Stimulated activated CD8-positive, alpha-beta memory T cell treated with anti-CD3 and anti-CD28 coated beads, Interleukin-7, amount 100 ng/mL, for 24 hours (primary cell): ENCODE measurements at places on chromosomes 11 and 22.

DNA sequence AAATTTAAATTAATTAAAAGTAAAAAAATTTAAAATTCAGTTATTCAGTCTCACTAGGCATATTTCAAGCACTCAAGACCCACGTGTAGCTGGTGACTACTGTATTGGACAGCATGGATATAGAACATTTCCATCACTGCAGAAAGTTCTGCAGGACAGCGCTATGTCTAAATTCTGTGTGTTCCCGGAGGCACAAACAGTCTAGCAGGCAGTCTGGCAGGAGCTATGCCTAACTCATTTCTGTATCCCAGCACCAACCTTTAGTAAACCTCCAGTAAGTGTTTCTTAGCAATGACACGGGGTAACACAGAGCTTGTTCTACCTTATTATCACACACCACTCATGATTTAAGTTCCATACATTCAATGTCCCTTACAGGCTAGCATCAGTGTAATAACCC is 48.5 kb downstream of the FAM168A start:
- DNase-seq: no peak

GRCh38 chr11:76604626-76605241 is 65.8 kb downstream of the LRRC32 start:
- no peak for DNase-seq

GRCh38 chr22:48740086-48740730 is 1087.5 kb downstream of the BRD1 start:
- no peak for DNase-seq

DNA sequence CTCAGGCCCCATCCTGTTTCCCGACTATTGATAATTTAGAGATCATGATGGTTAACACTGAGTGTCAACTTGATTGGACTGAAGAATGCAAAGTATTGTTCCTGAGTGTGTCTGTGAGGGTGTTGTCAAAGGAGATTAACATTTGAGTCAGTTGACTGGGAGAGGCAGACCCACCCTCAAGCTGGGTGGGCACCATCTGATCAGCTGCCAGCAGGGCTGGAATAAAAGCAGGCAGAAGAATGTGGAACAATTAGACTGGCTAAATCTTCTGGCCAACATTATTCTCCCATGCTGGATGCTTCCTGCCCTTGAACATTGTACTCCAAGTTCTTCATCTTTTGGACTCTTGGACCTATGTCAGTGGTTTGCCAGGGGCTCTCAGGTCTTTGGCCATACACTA is 1170.0 kb upstream of the CNTN5 start:
- DNase-seq: no peak

DNA sequence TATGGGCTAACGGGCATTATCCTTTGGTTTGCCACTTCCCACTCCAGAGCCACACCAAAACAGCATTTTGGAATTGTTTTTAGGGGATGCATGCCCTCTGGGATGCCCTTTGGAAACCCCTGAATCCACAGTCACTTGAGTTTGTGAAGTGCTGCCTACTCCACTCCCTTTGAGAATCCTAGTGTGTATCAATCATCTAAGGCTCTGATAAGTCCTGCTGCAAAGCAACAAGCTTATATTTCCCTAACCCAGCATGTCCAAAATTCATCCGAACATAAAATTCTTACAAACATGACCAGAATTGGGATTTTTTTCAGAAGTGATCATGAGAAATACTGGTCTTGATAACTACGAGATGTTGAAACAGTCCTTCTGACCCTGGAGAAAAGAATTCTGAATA is 387.9 kb downstream of the MN1 start:
- no peak for DNase-seq

DNA sequence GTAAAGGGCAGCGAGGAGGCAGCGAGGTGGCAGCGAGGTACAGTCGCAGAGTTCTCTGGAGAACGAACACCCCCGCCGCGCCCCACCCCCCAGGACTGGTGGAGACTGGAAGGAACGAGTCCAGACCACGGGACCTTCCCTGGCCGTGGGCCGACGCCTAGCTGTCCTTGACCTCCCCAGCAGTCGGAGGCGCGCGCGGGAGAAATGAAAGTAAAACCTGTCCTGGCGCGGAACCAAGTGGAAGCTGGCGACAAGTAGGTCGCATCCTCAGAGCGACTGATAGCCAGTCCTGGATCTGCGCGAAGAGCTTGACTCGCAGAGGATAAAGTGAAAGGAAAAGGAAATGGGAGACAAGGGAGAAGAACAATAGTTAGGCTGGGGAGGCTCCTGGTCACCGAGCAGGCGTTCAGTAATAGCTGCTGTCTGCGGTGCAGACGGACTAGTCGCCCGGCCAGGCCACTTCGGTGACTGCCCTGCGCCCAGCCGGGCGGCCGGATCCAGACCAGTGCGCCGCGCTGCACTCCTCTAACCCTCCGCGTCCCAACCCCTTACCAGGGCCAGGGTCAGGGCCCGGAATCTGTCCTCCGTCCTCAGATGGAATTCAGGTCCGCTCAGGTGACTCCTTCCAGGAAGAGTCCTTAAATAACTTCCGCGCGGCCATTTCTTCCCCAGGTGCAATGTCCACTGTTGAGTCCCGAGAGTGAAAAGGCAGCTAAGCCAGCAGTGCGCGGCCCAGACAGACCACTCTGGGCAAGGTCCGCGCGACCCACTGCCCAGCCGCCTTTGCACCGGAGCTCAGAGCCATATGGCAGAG is 1.9 kb upstream of the ADM start:
- DNase-seq: no peak

- DNase-seq: no peak
Observed at GRCh38 chr11:70314730-70315129, 44.2 kb downstream of the PPFIA1 start.

DNA sequence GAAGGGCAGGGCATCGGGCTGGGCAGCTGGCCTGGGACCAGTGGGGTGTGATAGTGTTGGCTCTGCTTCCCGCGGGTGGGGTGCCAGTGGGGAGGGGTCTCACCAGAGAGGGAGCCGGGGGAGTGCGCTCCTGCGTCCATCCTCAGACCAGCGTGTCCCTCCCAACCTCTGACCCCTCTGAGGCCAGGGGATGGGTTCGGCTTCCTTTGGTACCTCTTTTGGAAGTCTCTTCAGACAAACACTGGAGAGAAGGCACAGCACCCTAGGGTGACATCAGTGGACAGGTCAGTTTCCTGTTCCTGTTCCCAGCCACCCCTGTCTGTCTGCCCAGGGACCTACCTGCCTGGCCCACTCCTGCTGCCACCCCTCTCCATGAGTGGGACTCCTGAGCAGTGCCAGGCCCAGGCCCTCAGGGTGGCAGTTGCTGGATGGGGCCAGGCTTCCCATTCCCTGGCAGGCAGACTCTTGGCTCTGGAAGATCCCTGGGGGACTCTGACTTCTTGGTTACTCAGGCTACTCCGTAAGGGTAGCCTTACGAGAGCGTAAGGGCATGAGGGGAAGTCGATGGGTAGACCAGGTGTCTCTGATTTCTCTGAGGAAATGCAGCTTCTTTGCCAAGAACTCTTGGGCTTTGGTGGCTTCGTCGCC is 2.6 kb downstream of the TAGLN start:
- DNase-seq: no peak

DNA sequence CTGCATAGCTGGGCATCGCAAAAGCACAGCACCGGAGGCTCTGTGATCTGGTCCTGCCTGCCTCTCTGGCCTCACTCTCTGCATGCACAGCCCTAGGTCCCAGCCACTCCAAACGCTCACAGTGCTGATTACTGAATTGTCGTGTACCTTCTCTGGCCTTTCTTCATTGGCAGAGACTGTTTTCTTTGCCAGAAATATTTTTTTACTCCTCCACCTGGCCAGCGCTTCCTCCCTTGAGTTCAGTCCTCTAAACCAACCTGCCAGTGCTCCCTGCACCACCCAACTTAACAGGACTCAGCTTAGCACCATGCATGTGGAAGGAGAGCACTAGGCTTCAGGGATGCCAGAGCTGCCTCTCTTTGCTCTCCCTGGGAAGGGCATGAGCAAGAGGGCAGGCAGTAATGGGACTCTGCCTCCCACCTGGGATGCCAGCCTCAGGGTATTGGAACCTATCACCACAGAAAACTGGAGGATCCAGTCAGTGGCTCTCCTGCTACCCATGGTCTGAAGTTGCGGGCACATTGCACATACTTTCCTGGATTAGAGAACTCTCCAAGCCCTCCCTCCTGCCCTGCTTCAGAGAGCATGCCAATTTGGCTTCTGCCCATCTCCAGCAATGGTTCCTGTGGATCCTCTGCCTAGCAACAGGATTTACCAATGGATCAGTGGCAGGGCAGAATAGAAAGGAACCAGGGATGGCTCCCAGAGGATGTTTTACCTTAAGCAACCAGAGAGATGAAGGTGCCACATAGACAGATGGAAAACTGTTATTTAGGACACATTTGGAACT is 37.0 kb upstream of the GNAZ start:
- no peak for DNase-seq

DNA sequence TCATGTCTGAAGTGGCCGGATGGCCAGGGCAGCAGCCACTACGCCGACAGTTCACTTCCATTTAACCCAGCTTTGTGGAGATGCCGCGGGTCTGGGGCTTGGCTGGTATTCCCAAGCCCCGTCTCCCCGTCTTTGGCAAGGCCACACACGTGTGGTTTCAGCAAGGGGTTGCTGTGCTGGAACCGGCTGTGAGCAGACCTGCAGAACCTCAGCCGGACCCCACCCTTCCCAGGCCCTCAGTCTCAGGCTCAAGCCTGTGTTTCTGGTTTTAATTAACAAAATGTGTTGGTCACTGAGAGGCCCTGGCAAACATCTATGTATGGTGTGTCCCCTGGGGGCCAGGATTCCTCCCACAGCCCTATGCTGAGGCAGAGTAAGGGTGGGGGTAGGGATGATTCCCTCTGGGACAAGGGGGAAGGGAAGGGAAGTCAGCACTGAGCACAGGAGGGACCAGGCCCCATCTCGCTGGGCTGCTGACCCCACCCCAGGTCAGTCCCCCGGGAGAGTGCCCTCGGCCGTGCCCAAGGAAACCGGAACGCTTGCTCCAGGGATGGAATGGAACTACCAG is 9.3 kb downstream of the OSBPL5 start:
- no peak for DNase-seq

DNA sequence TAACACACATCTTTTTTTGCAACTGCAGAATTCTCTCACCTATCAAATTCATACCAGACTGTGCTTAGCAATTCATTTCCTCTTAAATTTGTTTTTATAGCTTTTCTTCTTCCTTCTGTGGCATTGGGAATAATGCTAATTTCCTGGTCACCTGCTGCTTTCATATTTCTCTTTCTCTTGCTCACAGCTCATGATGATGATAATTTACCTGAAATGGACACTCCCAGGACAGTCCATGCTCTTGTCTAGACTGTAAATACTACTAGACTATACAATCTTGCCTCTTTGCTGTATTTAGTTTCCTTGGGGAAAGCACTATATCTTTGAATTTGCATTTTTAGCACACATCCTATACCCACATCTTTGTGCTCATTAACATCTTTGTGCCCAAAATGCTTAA is 15.5 kb downstream of the CASP5 start:
- DNase-seq: no peak

GRCh38 chr11:35525501-35526175 is at the start of gene PAMR1:
Gene PAMR1, minus strand, starts transcription at chr11:35525616. Its CDS starts 31 bp downstream, at chr11:35525585.
- no peak for DNase-seq

DNA sequence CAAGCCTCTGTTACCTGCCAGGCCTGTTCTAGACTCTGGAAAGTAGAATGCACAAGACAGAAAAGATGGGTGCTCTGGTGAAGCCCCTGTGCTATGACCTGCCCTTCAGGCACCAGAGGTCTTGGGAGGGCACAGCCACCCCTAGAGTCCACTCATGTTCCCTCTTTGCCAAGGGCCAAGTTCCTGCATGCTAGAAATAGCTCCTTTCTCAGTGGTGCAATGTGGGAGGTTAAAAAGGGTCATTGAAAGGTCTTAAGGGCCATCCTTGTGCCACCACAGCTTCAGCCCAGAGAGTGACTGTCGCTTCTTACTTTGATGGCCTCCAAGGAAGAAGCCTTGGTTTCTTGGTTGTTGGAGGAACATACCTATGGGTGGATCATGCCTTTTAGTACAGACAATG is 84.6 kb upstream of the PARVA start:
- no peak for DNase-seq

GRCh38 chr22:27682437-27682836 is 119.1 kb downstream of the MN1 start:
- no peak for DNase-seq

DNA sequence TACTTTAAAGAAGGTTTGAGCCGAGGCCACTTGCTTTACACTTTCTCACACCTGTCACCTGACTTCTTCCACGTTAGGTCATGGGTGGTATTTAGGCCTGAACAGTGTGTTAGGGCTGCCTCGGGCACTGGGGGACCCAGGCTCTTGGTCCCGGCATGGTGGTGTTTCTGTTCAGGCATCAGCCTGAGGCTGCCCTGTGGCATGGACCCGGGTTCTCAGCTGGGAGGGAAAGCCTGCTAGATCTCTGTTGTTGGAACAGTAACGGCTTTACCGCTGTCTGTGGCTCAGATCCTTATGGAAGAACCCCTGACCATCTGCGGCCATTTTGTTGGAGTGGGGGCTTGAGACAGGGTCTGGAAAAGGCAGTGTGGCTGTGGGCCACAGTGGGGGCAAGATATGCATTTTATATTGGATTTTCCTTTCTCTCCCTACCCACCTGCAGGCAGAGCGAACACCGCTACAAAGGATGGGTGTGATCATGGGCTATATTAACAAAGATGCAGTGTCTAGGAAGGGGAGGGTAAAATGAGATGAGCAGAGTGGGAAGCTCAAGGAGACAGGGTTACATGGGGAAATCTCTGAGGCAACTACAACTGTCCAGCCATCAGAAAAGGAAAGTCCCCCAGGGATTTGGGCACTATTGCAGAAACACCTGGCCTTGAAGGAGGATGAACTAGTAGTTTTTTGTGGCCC is 1.6 kb upstream of the KCNJ11 start:
- DNase-seq: no peak

GRCh38 chr11:117795638-117796455 is 1.2 kb downstream of the DSCAML1 start:
- DNase-seq: no peak

GRCh38 chr11:74005721-74006517 is 3.0 kb downstream of the UCP3 start:
- DNase-seq: no peak

DNA sequence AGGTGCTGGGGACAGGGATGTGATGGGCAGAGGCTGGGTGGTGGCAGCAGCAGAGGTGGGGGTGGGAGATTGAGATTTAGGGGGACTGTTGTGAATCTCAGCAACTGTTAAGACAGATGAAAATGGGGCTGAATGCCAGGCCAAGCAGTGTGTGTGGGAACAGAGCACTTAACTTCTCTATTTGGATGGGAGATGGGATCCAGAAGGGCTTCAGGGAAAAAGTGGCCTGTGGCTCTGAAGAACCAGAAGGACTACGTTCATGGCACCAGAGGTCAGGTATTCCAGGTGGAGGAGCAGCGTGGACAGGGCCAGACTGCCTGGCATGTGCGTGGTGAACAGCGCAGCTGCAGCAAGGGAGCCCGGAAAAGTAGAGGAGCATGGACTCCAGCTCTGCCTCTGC is 82.6 kb upstream of the SYT13 start:
- no peak for DNase-seq
